ENCODE measurements at places on chromosomes 12 and 14. TPM values are rescaled to one million over a fixed set of nuclear protein-coding genes. Genes with fewer than 3 reads are reported as not detected.

Gene PPM1H
- not detected for total RNA-seq

Gene ZBTB39
- 6.4 TPM for total RNA-seq

Gene SLC8A3
- total RNA-seq: 0.04 TPM

Gene PRH2
- not detected for total RNA-seq

Gene PPP1R1A
- not detected for total RNA-seq

Gene ART4
- not detected for total RNA-seq

Gene PPP1R3E
- total RNA-seq: 2.6 TPM

Gene SLCO1B1
- total RNA-seq: not detected

Gene RNASE13
- total RNA-seq: not detected

Gene SERPINA5
- not detected for total RNA-seq

Gene KRT80
- total RNA-seq: 5.3 TPM

Gene NUAK1
- total RNA-seq: 55.4 TPM

Gene POTEG
- not detected for total RNA-seq

Gene LGR5
- not detected for total RNA-seq

Gene GYS2
- total RNA-seq: not detected

Gene SLC6A15
- total RNA-seq: 29.6 TPM

Gene TNFAIP2
- 0.28 TPM for total RNA-seq

Gene AMN
- total RNA-seq: 0.44 TPM

Gene ARHGDIB
- total RNA-seq: 80.7 TPM

Gene BCAT1
- total RNA-seq: 44.6 TPM

Gene MIPOL1
- total RNA-seq: 9.3 TPM

Gene CLEC2D
- total RNA-seq: 0.78 TPM

Gene CMA1
- total RNA-seq: not detected

Gene C3AR1
- total RNA-seq: 0.14 TPM

Gene TSHR
- not detected for total RNA-seq

Gene IL23A
- total RNA-seq: 7.3 TPM

Gene NAA25
- total RNA-seq: 26.7 TPM

Gene STAT2
- 126 TPM for total RNA-seq

Gene ETV6
- total RNA-seq: 12.6 TPM

Gene GALNT9
- not detected for total RNA-seq

Gene FLVCR2
- 0.11 TPM for total RNA-seq

Gene BATF
- not detected for total RNA-seq

Gene JDP2
- 32.3 TPM for total RNA-seq
